ENCODE measurements at places on chromosomes 7 and 10. TPM values are rescaled to one million over a fixed set of nuclear protein-coding genes. Genes with fewer than 3 reads are reported as not detected.

NEUROD6 gene
- not detected for total RNA-seq

- DNase-seq: no peak
Observed at GRCh38 chr7:101866328-101866727, 48.9 kb downstream of the CUX1 start.

ASAH2B gene
- 4.5 TPM for total RNA-seq

- DNase-seq: no peak
Observed at GRCh38 chr7:45130910-45131309, 19.4 kb upstream of the TBRG4 start.

GRCh38 chr7:146722986-146723385 lies 606.4 kb downstream of the CNTNAP2 start:
- no peak for DNase-seq

GRID2IP gene
- 0.09 TPM for total RNA-seq
